ENCODE measurements at places on chromosomes 13 and 19.

GRCh38 chr13:31733066-31733465, 6.3 kb upstream of the RXFP2 start:
- DNase-seq: no peak

GRCh38 chr13:43757266-43757665, 29.5 kb downstream of the ENOX1 start:
- DNase-seq: no peak

- DNase-seq: peak; percentile 20
Measured at GRCh38 chr13:90375851-90376250, 971.6 kb upstream of the MIR17HG start.

- no peak for DNase-seq
Measured at GRCh38 chr13:73399347-73400216, 340.8 kb downstream of the KLF5 start.

GRCh38 chr19:10045371-10045770, 32.1 kb downstream of the RDH8 start:
- no peak for DNase-seq

Data from HS-27A (cell line).